Fibroblast of skin of left biceps (primary cell): ENCODE measurements at places on chromosomes 2 and 18.

DNA sequence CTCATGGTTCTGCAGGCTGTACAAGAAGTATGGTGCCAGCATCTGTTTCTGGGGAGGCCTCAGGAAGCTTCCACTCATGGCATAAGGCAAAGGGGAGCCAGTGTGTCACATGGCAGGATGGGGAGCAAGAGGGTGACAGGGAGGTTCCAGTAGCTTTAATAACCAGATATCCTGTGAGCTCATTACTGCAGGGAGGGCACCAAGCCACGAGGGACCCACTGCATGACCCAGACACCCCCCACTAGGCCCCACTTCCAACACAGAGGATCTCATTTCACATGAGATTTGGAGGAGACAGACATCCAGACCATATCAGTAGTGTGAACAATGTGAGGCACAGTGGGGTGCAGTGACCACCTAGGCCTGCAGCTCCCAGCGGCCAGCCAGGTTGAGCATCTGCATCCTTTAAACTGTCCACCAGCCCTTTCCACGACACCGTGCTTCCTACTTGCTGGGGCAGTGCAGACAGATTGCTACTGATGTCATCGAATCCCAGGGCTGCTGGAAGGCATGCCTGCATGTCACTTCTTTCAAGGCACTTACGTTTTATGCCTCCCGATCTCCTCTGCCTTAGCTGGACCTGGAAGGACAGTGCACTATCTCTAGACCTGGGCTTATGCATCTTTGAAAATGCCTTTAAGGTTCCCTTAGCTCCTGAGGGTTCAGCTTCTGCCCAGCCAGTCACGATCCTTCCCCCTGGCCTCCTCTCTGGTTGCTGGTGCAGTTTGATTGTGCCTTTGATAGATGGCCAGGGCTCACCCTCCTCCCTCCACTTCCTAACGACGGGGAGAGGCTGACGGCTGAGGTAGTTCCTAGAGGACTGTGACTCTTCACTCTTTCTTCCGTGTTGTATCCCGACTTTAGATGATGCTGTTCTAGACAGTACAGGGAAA lies 174.3 kb downstream of the FAM210A start:
- no peak for DNase-seq

- DNase-seq = no peak
Measured at GRCh38 chr18:48672671-48673340, 134.0 kb downstream of the CTIF start.

DNA sequence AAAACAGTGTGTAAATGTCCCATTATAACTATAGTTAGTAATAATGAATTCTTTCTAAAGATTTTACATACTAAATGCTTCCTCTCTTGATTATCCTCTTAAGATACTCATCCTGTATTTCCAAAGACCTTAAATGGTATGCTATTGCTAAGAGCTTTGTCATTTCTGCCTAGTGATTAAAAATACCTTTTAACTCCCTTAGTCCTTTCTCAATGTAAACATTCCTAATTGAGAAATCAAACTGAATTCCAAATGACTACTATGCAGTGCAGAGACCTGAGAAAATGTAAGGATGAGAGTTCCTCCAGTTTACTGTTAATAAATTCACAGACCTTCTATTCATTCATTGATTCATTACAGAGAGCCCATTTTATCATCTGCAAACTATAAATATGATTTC lies 86.9 kb downstream of the SOS1 start:
- DNase-seq = peak; percentile 20

DNA sequence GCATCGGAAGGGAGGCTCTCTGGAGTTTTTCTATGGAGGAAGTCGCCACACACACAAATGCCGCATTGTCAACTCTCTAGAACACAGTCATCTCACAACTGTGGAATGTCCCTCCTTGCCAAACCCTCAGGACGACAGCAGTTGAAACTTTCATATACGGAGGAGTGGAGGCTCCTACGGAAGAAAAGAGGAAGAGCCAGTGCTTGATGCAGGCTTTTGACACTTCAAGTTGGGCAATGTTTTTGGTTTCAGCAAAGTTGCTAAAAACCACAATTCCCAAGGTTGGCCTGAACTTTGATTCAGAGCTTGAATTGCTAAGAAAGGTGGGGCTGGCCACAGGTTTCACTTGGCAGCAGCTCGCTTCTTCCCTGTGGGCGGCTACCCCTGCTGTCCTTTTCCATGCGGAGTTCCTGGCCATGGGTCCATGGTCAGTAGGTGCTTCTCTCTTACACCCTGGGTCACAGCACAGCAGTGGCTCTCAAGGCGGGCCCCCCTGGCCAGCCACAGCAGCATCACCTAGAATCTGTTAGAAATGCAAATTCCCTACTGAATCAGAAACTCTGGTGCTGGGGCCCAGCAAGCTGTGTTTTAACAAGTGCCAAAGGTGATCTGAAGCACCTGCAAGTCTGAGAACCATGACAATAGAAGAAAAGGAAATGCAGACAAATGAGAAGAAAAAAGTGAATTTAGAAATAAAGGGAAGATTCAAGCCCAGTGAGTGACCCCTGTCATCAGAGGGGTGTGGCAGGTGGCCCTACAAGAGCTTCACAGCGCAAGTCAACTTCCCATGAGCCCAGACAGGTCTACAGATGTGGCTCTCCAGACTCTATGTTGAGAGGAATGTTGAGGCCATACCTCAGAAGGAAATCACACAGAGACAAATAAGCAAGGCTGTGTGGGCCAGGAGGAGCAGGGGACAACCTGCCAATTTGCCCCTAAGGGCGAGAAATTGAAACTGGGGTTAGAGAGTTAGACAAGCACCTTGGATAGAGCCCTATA lies 856.4 kb downstream of the RNF144A start:
- DNase-seq = no peak

- no peak for DNase-seq
Measured at GRCh38 chr2:15448250-15448839, 112.8 kb downstream of the NBAS start.

GRCh38 chr18:55500316-55501086 lies 87.5 kb downstream of the TCF4 start:
- DNase-seq = peak; percentile 78

DNA sequence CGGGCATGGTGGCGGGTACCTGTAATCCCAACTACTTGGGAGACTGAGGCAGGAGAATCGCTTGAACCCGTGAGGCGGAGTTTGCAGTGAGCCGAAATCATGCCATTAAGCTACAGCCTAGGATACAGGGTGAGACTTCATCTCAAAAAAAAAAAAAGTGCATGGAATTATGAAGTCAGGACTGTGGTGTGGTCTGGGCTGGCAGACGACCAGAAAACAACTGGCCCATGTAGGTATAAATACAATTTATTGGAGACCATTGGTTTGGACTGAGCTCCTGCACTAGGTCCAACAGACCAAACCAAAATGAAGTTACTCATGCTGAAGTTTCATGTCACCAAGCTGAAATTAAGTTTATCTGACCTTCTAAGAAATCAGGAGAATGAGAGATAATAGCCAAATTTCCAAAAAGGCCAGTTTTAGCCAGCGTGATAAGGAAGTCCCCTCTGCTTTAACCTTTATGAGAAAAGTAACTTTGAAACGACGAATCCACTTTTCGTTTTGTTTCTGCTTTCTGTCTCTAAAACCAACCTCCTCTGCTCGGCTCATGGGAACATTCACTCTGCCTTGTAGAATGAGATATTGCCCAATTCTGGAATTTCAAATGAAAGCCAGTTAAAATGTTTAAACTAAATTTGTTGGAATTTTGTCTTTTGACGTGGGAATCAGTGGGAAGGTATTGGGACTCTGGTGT lies 17.7 kb upstream of the RAB10 start:
- no peak for DNase-seq

GRCh38 chr18:55420665-55421307 lies 167.2 kb downstream of the TCF4 start:
- DNase-seq = no peak

GRCh38 chr2:46171411-46171953 lies 125.7 kb upstream of the EPAS1 start:
- no peak for DNase-seq

- no peak for DNase-seq
Measured at GRCh38 chr2:84288293-84288692, 170.8 kb downstream of the SUCLG1 start.

DNA sequence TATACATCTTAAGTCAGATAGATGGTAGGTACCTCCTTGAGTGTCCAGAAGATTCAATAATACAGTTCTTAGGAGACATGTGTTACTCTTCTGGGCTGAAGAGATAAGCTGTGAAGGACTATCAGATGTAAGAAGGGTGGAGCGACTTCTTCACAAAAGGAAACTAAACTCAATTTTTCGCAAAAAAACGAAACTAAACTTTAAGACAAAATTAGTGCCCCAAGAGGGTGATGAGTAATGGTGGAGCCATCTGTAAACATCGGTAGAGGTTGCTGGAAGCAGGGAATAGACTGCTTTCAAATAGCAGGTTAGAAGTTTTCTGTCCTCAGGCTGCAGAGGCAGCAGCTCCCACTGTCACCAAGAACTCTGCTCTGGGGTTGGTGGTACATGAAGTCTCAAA lies 111.6 kb upstream of the TACR1 start:
- no peak for DNase-seq

DNA sequence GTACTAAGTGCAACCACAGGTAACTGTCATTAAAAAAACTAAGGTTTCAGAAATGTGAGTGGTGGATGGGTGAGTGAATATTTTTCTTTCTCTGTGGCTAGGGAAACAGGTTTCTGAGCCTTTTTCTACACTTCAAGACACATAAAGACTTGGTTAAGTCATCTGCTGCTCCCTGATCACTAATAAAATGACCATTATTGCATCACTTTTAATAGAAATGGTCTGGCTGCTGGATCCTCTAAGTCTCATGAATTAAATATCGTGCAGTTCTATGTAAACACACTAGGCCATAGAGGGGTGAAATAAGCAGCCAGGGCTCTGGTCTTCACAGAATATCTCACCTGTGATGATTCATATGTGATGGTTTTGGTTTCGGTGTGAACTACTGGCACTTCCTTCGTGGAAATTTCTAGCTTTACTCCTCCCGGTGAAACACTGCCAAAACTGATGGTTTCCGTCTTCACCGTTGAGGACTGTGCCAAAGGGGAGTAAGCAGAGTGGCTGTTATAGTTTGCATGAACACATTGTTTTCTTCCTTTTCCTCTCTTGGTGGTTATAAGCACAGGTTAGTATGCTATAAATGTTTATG lies 100.4 kb upstream of the ZBTB14 start:
- DNase-seq = no peak

GRCh38 chr2:174675615-174676014 lies 78.0 kb upstream of the WIPF1 start:
- DNase-seq = no peak

GRCh38 chr2:47069628-47070154 lies 85.4 kb downstream of the STPG4 start:
- peak; percentile 80 for DNase-seq

GRCh38 chr18:52219102-52219501 lies 120.9 kb upstream of the DCC start:
- DNase-seq = peak; percentile 10

- DNase-seq = peak; percentile 0
Measured at GRCh38 chr2:210617732-210618330, 61.4 kb downstream of the CPS1 start.

- DNase-seq = no peak
Measured at GRCh38 chr2:138030459-138030858, 66.2 kb downstream of the HNMT start.

- DNase-seq = peak; percentile 98
Measured at GRCh38 chr2:157173740-157174184, 83.7 kb upstream of the GALNT5 start.

GRCh38 chr18:22433956-22434355 lies 16.2 kb upstream of the CTAGE1 start:
- peak; percentile 50 for DNase-seq

DNA sequence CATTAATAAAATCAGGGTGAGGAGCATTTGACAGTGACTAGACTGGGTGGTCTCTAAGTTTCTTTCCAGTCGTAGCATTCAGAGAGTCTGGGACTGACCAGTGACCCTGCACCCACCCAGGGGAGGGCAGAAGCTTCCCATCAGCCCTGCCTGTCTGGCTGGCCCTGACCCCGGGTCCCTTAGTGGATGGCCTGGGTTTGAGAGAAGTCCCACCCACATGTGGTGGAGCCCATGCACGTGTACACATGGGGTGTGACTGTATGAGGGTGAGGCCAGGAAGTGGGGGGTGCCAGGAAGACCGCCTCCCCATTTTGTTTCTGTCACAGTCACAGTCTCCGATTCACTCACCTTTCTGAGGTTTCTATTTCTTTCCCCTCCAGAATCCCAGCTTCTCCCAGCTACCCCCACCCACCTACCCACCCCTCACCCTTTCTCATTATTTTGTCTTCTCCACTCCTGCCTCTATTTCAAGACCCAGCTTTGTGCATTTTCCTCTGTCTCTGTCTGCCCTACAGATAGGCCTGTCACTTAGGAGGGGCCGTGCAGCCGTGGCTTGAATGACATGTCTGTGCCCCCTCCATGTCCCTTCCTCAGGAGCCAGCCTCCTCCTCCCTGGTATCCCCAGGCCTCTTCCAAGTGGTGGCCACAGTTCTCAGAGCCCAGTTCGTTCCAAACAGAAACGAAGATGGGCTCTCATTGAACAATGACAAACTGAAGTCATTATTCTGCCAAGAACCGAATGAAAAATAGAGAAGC lies 13.6 kb downstream of the CIB4 start:
- DNase-seq = no peak

GRCh38 chr2:19355014-19355405 lies 3.4 kb downstream of the OSR1 start:
- DNase-seq = no peak

- no peak for DNase-seq
Measured at GRCh38 chr2:10304458-10305253, 2.0 kb downstream of the HPCAL1 start.

DNA sequence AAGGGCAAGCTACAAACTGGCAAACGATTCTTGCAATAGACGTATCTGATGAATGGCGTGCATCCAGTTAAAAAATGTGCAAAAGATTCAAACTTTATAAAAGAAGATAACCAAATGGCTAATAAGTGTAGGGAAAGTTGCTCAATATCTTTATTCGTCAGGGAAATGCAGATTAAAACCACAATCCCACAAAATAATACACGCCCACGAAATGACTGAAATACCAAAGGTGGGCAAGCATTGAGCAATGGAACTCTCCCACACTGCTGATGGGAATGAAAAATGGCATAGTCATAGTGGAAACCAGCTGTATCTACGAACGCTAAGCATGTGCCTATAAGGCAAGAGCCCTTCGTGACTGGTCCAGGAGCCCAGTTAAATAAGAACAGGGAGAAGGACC lies 168.6 kb upstream of the SIX2 start:
- DNase-seq = peak; percentile 91

- peak; percentile 57 for DNase-seq
Measured at GRCh38 chr2:226607379-226607778, 192.2 kb downstream of the IRS1 start.

DNA sequence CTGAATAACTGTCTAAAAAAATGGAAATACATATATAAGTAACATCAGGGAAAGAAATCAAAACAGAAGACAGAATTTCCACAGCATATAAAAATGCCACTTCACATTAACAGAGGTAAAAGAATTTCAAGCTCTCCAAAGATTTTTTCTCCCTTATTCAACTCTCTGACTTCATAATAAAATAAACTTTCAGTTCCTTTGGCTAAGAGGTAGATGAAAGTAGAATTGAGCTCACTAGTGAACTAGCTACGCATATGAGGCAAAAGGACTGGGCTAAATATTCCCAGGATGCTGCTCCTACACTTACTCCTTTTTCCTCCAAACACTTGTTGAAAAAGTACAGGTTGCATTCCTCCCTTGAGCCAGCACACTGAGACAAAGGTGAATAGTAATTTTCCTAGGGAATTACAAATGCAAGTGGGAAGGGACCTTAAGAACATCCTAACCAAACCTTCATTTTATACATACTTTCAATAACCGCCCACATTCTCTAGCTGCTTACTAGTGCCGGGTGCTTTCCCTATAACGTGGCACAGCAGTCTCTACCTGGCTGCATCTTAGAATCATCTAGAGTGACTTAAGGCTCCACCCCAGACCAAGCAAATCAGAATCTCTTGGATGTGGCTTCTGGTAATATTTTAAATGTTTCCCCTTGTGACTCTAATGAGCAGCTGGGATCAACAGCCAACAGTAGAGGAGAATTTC lies 136.6 kb downstream of the MTCL1 start:
- DNase-seq = no peak
